ENCODE measurements at places on chromosomes 4 and X.

- DNase-seq: peak; percentile 12
Measured at GRCh38 chrX:123274796-123275195, 90.7 kb downstream of the GRIA3 start.

- no peak for DNase-seq
Measured at GRCh38 chr4:123325241-123325681, 71.3 kb upstream of the SPRY1 start.

- DNase-seq: peak; percentile 88
Measured at GRCh38 chr4:141350122-141350905, 129.6 kb downstream of the ZNF330 start.

- no peak for DNase-seq
Measured at GRCh38 chrX:144916785-144917184, 330.5 kb upstream of the SPANXN1 start.

- DNase-seq: no peak
Measured at GRCh38 chr4:189974056-189974455, 33.4 kb downstream of the FRG1 start.

- no peak for DNase-seq
Measured at GRCh38 chr4:37909332-37910090, 18.6 kb downstream of the TBC1D1 start.

GRCh38 chrX:21479695-21480270 lies 105.6 kb downstream of the CNKSR2 start:
- DNase-seq: peak; percentile 57

- no peak for DNase-seq
Measured at GRCh38 chr4:82508806-82509428, 52.9 kb downstream of the TMEM150C start.

- no peak for DNase-seq
Measured at GRCh38 chr4:161931089-161931488, 232.7 kb downstream of the FSTL5 start.

DNA sequence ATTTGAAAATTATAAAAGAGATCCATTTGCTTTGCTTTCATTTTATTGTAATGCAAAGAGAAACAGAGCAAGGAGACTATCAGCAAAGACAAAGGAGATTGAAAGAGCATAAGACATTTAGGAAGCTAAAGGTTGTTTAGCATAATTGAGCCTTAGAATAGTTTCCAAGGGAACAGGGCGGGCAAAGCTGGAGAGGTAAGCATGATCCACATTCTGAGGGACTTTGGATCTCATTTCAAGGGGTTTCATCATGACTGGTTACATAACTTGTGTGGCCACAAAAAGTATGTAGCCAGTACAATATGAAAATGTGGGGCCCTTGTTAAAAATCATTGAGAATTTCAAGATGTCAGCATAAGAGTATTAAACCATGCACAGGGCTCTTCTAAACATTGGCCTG lies 406.5 kb downstream of the RPA4 start:
- DNase-seq: no peak

DNA sequence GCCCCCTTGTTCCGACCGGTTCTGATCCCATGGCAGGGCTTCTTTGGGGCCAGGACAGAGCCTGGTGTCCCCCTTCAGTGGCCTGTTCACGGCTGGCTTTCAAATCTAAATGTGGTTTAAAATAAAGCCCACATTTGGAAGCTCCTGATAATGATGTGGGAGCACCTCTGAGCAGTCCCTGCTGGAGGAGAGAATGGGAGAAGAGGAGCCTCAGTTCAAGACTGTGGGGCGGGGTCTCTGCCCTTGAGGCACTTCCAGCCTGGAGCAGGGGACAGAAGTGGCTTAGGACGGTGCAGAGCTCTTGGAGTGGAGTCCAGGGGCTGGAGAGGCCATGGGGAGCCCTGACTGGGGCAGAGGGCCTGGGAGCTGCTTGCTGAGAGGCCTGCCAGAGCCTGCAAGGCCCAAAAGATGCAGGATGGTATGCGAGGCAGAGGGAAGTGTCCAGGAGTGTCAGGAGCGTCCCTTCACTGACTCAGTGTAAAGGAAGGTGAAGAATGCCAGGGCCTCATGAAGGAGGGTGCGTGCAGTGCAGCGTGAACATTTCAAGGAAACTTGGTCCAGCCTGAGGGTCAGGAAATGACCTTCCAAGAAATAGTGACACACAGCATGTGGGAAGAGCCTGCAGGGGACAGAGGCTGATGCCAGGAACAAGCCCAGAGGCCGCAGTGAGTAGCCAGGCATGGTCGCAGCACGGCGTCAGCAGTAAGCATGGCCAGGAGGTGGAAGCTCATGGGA lies 21.1 kb upstream of the TADA2B start:
- peak; percentile 90 for DNase-seq

- peak; percentile 2 for DNase-seq
Measured at GRCh38 chr4:75289914-75290582, 224.2 kb downstream of the RCHY1 start.

- DNase-seq: no peak
Measured at GRCh38 chr4:1871471-1872021, 353 bp downstream of the NSD2 start.

- DNase-seq: peak; percentile 23
Measured at GRCh38 chrX:150324919-150325318, 38.2 kb upstream of the MAMLD1 start.

GRCh38 chr4:138863160-138863559 lies 152.4 kb upstream of the NOCT start:
- no peak for DNase-seq

- DNase-seq: peak; percentile 44
Measured at GRCh38 chr4:89316931-89317366, 9.3 kb upstream of the GPRIN3 start.

GRCh38 chr4:107972605-107973004 lies 17.1 kb upstream of the HADH start:
- DNase-seq: no peak

- DNase-seq: peak; percentile 5
Measured at GRCh38 chr4:69038582-69038981, 57.7 kb upstream of the UGT2B7 start.

DNA sequence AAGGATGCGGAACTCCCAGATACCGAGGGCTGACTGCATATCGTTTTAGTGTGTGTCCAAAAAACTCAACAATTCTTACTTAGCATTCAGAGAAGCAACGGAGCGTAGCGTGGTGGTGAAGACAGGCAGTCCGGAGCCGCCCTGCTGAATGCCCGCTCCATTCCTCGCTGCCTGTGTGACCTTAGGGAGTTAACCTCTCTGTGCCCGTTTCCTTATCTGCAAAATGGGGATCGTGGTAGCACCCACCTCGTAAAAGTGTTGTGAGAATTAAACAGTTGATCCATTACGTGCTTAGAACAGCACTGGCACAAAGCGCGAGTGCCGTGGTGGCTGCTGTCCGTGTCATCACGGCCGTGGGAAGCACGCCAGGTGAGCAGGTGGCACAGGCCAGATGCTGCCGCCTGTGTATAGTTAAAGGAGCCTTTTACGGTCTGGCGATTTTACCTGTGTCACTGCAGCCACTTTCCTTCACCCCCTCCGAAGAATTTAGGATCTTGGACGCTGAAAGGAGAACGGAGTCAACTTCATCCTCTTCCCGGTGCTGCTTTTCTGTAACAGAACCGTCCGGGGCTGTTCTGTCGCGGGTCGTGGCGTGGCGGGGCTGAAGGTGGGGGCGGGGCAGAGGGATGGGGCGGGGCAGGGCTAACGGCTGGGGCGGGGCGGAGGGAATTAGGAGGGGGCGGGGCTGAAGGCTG lies 885 bp downstream of the CCDC110 start:
- peak; percentile 11 for DNase-seq

DNA sequence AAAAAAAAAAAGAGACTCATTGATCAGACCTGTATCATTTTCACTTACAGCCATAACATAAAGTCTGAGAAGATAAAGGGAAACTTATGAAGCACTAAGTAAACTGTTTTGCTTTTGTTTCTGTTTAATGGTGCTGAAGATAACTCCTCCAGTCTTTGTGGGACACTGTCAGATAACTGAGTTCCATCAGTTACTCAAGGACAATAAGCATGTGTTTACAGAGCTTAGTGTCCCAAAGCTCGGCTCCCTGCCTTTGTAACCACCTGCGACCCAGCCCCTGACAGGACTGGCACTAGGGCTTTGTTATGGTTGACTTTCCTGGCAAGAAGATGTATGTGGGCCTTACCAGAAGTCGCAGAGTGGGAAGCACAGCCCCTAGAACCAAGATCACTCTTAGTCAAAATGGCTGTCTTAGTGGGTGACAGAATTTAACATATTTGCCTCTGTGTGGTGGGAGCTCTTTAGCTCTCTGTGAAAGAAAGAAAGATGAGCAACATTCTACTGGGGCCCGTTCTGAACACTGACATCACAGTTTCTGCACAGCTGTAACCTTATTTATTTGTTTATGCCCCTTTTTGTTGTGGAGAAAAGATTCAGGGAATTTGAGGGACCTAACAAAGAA lies 68.1 kb downstream of the FNIP2 start:
- DNase-seq: no peak

DNA sequence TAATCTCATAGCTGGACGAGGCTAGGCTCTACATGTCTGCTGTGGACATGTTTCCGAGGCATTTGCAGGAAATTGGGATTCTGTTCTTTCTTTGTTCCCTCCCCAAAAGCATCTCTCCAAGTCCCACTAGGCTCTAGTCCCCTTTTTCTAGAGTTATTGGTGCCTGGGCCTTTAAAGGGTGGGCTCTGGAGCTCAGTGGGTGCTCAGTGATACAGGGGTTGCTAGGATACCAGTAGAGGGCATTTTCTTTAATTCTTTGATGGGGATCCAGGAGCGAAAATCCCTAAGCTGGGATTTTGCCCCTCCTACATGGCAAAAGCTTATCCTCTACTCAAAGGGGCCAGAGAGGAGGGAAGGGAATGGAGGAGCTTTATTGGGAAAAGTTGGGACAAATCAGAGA lies 34.2 kb downstream of the ARHGEF9 start:
- DNase-seq: no peak

DNA sequence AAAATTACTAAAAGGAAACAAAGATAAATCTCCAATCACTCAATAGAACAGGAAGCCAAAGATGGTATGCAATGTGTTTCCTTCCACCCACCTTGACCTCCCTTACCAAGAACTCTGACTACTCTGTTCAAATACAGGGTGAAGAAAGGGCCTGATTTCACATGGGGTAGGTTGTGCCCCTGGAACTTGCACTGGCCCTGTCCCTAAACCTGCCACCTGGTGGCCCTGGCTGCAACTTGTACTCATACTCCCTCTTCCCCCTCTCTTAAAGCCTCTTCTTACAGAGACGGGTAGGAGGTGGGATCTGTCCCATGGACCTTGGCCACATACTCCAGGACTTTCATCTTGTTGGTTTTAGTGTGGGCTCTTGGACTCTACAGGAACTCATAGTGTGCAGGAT lies 17.3 kb upstream of the TMEM185A start:
- no peak for DNase-seq

DNA sequence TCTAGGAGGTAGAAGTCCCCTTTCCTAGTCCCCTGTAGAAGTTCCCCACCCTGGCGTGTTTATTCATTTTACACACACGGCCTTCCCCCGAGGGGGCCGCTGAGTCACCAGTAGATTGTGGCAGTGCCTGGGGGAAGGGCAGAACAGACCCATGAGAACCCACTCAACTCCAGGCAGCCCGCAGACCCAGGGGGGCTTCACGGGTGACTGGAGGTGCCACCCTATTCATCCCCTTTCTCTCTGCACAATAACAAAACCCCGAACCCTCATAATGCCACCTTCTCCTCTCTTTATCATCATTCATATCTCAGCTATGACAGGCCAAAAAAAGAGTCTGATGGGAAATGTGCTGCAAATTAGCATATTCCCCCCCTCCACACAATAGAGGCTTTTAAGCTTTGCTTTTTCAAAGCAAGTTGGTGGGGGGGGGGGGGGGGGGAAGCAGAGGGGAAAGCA lies 20.4 kb upstream of the GPM6B start:
- peak; percentile 36 for DNase-seq
